ENCODE measurements at places on chromosomes 2 and 18.

DNA sequence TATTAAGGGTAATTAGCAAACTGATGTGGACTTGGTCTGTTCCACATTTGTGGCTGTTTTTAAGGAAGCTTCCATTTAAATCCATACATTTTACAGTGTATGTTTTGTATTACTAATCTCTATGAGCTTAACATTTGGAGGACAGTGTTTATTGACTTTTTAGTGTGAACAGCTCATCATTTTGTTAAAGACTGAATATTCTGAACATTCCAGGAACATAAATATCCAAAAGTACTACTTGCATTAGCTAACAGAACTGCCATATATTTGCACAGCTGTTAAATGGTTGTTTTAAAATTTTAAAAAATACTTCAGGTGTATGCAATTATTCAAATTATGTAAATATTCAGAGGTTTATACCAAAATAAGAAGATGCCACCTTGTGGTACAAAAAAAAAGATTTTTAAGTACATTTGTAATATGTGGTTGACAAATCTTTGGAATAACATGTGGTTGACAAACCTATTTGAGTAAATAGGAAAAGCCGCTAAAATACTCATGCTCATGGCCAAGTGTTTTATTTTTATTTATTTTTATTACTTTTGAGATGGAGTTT lies 439.7 kb upstream of the FANCL start:
- DNase-seq: no peak

DNA sequence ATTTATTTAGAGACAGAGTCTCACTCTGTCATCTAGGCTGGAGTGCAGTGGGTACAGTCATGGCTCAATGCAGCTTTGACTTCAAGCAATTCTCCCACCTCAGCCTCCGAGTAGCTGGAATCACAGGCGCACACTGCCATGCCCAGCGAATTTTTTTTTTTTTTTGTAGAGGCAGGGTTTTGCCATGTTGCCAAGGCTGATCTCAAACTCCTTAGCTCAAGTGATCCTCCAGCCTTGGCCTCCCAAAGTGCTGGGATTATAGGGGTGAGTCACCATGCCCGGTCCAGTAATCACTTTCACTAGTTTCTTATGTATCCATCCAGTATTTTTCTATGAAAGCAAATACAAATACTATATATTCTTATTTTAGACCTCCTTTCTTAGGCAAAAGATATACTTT lies 24.0 kb downstream of the PRKAG3 start:
- no peak for DNase-seq

GRCh38 chr2:16478434-16479210 lies 187.0 kb downstream of the CYRIA start:
- no peak for DNase-seq

DNA sequence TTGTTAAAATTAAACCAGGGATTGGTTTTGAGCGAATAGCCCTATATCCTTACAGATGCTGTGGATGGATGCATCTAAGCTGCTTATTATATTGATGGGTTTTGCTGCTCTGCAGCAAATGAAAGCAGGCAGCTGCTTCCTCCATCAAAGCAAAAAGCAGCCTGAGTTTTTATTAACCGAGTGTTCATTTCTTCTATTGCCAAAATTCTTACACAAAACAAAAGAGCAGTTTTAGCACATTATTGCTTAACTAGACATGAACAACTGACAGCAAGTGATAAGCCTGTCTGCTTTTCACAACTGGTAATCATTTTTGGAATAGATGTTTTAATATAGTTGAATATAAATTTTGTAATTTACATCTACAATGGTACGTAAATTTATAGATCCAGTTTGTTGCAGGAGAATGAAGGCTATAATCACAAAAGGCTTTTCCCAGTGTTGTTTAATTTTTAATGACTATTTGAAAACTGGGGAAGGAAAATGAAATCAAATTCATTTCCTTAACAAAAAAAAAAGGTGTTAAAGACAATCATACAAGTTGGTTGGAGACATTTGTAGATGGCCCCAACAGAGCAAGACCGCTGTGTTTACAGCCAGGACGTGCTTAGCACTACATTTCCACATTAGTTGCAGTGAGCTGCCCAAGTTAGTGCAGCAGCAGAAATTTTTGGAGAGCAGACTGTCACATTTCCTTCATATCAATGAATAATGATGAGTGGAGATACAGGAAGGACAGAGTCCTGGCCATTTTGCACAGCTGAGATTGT lies 253.6 kb upstream of the SIX3 start:
- no peak for DNase-seq

- DNase-seq: no peak
Measured at GRCh38 chr18:59742325-59743111, 45.3 kb upstream of the CCBE1 start.
